ENCODE measurements at places on chromosomes 13 and 19.

- DNase-seq = no peak
Measured at GRCh38 chr13:94822356-94822755, 110.0 kb upstream of the SOX21 start.

GRCh38 chr19:23769691-23770468, 11.2 kb upstream of the ZNF681 start:
- no peak for DNase-seq

- DNase-seq = no peak
Measured at GRCh38 chr13:31638577-31638976, 100.7 kb upstream of the RXFP2 start.

- no peak for DNase-seq
Measured at GRCh38 chr19:54393381-54393780, 21.9 kb upstream of the TTYH1 start.

GRCh38 chr13:41960211-41960636, 685 bp downstream of the VWA8 start:
- no peak for DNase-seq

DNA sequence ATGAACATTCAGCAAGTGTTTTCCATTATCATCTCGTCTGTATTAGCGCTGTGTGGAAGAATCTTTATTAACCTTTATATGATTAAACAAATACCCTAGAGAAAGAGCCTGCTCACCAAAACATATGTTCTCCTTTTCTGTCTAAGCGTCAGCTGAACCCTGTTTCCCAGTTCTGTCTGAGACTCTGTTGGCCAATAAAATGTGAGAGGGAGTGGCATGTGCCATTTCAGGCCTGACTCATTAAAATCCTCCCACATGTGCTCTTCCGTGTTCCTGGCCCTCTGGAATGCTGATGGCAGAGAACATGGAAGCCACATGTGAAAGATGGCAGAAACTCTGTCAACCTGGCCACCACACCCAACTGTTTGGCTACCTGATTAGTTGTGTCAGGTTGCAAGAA, 181.9 kb upstream of the EDNRB start:
- no peak for DNase-seq

- no peak for DNase-seq
Measured at GRCh38 chr19:33467851-33468250, 53.7 kb downstream of the PEPD start.

GRCh38 chr13:108433976-108434755, 164.6 kb downstream of the TNFSF13B start:
- DNase-seq = no peak

DNA sequence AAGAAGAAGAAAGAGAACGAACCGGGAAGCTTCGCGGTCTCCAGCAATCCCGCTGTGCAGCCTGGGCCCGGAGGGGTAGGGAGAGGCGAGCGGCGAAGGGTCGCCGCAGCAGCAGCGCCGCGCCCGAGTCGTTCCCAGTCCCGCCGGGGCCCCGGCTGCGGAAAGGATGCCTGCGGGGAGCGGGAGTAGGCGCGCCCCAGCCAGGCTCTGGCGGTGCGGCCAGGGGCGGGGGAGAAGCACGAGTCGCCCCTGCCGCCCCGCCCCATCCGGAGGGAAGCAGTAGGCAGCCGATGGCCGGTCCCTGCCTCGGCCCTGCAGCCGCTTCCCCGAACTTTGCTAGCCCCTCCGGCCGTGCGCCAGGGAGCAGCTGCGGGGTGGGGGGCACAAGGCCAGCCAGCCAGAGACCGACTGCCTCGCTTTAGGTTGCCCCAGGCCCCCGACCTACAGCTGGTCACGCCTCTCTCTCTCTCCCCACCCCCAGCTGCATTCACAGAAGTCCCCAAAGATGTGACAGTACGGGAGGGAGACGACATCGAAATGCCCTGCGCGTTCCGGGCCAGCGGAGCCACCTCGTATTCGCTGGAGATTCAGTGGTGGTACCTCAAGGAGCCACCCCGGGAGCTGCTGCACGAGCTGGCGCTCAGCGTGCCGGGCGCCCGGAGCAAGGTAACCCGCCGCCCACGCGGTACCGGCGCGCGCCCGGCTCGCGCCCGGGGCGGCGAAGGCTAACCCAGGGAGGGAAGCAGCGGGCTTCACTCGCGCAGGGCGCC, 1.1 kb downstream of the VSTM2B start:
- no peak for DNase-seq

DNA sequence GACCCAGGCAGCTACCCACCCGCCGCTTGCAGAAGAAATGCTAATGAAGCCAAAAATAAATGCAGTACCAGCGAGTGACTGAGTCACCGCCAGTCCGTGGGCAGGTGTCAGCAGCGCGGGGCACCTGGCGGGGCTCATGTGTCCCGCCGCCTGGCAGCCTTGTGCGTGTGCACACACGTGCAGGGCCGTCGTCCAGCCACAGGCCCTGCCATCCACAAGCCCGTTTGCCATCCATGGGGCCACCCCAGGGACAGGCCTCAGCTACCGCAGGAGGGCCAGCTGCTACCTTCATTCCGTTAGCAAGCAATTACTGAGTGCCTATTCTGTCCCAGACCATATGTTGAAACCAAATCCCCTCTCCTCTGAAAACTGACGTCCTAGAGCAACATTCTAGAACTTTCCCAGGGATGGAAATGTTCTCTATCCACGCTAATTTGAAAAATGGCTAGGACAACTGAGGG, 20.5 kb downstream of the NCAN start:
- DNase-seq = no peak

DNA sequence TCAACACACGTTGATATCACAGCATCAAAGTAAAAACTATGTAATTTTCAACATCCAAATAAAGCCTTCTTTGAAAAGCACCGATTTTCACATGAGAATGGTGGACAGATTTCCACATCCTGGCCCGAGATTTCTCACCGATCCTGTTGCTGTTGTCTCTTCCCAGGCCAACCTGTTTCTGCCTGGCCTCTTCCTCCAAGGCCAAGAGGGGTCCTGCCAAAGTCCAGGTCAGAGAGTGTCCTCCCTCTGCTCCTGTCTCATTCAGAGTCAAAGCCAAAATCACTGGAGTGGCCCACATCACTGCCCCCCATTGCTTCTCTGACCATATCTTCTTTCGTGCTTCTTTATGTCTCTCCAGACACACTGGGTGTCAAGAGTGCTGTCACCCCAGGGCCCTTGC, 49.5 kb downstream of the CHST8 start:
- DNase-seq = no peak

GRCh38 chr19:30781519-30781918, 409.3 kb downstream of the ZNF536 start:
- DNase-seq = no peak

- no peak for DNase-seq
Measured at GRCh38 chr13:37047846-37048245, 11.6 kb downstream of the SUPT20H start.

DNA sequence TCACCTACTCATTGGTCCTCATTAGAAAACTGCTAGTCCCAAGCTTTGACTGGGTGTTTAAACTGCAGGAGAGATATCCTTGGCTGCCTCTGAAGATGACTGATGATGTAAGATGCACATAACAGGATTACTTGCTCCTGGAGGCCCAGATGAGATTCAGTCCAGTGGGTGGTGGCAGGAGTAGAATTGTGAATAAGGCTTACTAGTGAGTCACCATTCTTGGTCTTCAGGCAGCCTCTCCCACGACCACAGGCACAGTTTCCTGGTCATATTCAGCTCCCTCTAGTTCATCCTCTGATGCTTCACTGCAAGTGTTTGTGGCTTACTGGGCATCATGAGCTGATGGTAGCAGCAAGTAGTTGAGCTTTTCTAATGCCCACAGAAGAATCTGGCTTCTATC, 12.1 kb downstream of the SERTM1 start:
- DNase-seq = no peak

- DNase-seq = no peak
Measured at GRCh38 chr13:72141855-72142519, 275.0 kb upstream of the DACH1 start.

GRCh38 chr19:32896516-32897214, 27.1 kb upstream of the SLC7A9 start:
- DNase-seq = no peak

DNA sequence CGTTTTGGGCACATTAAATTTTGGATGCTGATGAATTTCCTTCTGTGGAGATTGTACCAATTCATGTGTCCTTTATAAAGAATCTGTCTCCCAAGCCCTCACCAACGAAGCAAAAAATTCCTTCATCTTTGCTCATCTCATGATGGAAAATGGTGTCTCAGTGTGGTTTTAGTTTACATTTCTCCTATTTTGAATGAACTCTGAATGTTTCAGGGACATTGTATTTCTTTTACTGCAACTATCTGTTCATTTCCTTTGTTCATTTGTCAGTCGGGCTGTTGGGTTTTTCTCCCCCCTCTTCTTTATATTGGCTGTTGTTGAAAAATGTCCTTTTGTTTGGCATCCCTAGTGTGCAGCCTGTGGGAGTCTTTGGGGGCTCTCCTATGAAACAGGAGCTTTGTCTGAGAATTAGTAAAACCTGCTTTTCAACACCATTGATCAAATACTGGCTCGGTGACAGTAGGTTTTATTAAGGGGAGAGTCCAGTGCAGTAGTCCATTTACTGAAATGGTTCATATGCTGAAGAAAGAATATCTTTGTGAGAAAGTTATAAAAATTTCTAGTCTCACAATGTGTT, 91.3 kb upstream of the C1QTNF9B start:
- DNase-seq = no peak

- DNase-seq = no peak
Measured at GRCh38 chr13:41563984-41564365, 106.6 kb downstream of the RGCC start.

DNA sequence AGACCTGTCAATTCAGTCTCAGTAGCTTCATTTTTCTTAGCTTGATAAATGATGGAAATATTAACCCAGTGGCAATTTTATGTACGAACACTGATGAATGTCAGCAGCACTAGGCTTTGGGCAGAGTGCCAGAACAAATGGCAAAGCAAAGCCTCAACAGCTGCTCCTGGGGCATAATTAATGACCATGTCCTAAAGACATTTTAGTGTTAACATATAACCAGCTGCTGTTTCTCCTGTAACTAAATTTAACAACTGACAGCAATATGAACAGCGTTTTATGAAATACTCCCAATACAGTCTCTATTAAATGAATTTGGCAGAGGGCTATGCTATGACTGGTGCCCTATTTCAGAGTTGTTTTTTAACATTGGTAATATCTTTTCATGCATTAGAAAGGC, 47.1 kb downstream of the ZNF568 start:
- DNase-seq = no peak

DNA sequence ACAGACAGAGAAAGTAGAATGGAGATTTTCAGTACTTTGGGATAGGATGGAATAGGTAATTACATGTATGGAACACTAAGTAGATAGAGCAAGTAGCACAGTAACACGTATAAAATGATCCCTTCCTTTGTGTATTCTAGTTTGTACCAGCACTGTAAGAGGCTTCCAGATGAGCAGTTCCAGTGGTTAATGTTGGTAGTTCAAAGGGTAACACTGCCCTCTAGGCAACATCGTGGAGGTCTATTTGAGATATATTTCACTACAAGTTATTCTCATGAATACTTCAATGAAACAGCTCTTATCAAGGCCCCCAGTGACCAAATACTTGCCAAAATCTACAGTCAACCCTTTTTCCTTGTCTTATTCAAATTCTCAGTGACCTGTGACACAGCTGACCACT, 13.5 kb upstream of the ZNF563 start:
- no peak for DNase-seq

DNA sequence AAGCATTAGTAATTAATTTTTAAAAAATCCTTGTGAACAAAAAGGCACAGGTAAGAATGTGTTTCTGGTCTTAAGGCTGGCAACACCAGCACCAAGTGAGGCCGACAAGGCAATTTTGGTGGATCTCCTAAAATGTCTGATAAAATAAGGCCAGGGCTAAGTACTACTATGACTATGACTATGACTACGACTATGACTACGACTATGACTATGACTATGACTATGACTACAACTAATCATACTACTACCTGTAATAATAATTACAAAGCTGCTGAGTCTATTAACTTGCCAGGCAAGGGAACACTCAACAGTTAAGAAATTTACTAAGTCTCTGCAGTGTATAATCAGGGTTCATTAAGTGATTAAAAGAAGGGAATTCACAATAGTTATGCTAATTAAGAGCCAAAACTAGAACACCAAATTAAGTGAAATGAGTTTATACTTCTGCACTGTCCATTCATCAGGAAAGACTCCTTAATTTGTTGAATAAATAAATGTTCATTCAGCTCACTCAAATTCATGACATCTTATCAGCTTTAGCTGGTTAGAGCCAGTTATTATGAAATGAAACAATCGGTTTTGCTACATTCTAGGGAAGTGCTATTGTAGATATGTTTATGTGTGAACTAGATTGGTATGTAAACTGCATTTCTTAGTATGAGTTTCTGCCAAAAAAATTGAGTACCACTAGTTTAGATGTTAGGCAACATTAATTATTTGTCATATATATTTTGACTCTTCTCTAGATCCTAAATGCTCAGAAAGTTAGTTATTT, 1626.2 kb upstream of the PCDH20 start:
- DNase-seq = no peak

GRCh38 chr19:5895409-5895808, 8.2 kb downstream of the NDUFA11 start:
- no peak for DNase-seq

DNA sequence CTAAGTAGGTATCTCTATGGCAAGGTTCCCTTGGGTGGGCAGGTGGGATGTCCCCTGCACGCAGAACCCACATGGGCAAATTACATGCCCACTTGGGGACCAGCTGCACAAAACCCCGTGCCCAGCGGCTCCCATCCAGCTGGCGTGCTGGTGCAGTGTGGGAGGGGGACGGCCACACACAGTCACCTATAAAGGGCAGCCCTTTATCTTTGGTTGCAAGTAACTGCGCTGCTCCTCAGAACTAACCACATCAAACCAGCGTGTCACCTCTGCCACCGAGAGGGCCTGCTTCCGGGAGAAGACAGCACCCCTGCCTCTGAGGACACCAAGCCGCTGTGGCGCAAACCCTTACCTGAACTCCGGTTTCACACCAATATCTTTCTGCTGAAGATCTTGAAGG, 32.2 kb downstream of the ANKRD27 start:
- peak; percentile 41 for DNase-seq

DNA sequence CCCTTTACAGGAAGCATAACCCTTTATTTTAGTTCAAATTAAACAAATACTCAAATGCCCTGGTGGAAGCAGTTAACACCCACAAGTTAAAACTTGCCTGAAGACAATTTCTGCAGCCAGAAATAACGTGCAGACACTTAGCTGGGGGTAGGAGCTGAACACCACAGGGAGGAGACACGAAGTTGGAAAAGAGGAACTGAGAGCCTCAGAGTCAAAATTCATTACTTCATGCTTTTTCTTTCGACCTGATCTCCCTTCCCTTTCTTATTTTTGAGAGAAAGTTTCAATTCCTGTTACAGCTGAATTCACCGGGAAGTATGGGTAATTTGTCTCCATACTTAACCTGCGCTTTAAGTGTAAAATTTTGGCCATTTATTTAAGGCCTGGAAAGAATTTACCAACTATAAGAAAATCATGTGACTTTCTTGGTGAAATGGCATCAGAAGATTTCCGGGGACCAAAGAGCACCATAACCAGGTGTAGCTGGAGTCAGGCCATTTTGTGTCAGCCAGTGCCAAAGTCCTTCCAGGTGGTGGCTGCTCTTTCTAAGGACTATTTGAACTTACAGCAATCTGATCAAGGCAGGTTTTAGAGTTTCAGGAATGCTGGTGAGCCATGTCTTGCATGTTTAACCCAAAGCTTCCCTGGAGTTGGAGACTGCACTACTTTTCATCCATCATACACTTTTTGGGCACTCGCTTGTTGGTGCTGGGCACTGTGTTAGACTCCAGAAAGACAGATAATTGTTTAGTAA, 46.5 kb upstream of the RCBTB2 start:
- DNase-seq = no peak
